ENCODE measurements at places on chromosomes 1 and 21.
A peak's percentile ranks its signal among the peaks of the same experiment; 100 is the strongest.

DNA sequence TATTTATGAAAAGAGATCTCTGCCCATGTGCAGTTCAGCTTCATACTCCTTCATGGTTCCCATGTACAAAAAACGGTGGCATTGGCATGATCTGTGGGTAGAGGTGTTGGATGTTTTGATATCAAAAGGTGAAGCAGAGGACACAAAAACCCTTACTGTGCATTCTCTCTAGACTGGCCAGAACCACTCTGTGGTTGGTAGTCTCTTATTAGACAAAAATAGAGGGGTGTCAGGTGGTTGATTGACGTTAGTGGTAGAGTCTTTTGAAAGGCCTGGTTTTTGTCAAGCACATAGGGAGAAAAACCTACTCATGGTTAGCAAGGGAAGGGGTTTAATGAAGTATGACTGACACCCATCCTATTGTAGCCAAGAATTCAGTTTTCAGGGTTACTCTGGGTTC is 400.0 kb upstream of the TMPRSS15 start:
- no peak for DNase-seq

- no peak for DNase-seq
Observed at GRCh38 chr1:81582467-81582986, 218.2 kb upstream of the ADGRL2 start.

DNA sequence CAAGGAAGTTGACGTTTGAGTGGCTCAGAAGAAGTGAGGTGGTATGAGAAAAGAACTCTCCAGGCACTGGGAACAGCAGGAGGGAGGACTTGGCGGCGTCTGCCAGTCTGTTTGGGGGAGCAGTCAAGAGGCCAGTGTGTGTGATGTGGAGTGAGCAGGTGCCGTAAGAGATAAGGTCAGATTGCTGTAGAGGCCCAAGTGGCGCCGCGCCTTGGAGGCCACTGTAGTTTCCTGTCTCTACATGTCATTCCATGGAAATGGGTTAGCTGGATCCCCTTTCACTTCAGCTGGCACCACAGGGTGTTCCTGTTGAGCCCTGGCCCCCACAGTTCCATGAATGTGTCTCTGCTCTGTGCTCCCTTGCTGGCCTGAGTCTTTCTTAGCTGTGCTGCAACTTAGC is 35.5 kb upstream of the PTPRF start:
- DNase-seq = no peak

DNA sequence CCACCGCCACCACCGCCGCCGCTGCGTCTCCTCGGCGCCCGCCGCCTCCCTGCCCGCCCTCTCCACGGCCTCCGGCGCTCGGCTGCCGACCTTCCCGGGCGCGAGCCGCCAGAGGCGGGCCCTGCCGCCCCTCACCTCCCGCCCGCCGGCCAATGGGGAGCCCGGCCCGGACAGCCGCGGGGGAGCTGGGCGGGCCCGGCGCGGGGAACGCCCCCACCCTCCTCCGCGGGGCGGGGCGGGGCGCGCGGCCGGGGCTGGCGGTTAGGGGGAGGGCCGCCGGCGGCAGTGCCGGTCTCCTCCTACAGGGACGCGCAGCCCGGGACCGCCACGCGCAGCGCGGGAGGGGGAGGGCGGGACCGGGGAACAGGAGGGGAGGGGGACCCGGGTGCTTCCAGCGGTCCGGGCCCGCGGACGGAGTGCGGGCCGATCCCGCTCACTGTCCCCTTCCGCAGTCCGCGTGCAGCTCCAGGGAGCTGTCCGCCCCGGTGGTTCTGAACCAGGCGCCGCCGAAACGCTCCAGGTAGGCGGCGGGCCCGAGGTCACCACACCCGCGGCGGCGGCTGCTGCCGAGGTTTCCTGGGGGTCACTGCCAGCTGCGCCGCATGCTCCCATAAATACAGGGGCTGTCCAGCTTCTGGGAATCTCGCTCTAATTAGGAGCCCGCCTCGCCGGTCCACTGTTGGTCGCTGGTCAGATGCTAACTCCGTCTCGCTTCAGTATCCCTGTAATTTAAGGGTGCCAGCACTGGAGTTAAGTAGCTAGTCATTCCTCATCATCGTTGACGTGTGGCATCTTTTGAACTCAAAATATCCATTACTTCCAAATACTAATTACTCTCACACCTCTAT is at the start of gene PGBD5:
PGBD5 (minus strand) TSS at position 87 of the 848 bp plus-strand sequence. CDS start 404 bp downstream, outside the sequence.
- no peak for DNase-seq

DNA sequence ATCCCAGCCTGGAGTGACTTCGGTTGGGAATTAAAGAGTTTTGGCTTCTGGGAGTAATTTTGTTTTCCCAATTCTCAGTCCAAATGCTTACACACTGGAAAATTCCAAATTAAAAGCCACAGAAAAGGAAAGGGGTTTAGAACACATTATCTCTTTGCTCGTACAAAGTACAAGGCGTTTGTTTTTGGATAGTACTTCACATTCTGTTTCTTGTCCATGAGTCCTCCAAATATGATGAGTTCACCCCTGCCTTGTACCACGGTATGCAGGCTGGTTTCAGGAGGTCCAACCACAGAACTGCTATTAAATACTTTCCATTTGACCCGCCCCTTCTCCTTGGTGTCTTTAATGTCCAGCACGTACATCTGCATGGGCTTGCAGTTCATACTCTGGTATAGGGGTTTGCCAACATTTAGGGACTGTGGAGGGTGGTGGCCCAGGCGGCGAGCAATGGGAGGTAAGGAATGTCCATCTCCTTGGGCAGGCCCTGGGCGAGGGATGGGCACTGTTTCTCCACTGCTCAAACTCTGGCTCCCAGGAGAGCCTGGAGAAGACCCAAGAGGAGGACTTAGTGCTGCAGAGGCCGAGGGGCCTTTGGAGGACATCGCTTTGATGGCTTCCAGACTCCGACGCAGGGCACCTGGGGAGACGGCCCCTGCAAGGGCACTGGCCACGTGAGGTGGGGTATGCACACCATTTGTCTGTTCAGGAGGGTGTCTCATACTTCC is 13.7 kb upstream of the CPLANE2 start:
- no peak for DNase-seq

- no peak for DNase-seq
Observed at GRCh38 chr1:200874694-200875093, 1.9 kb downstream of the GPR25 start.

DNA sequence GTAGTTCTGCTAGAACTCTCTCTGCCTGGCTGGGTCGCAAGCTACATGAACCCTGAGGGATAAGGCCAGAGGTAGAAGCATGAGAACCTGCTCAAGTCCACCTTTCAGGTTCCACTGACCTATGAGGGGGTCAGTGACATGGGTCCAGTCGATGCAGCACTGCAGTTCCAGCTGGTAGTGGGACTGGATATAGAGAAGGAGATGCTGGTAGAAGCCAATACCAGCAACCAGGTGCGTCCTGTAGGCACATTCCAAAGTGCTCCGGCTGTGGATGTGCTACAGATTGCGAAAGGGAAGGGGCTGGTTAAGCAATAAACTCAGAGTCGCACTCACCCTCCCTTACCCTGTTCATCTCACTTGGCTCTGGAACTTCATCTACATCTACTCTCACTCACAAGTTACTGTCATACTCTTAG is 5.7 kb downstream of the SMG5 start:
- DNase-seq = no peak

DNA sequence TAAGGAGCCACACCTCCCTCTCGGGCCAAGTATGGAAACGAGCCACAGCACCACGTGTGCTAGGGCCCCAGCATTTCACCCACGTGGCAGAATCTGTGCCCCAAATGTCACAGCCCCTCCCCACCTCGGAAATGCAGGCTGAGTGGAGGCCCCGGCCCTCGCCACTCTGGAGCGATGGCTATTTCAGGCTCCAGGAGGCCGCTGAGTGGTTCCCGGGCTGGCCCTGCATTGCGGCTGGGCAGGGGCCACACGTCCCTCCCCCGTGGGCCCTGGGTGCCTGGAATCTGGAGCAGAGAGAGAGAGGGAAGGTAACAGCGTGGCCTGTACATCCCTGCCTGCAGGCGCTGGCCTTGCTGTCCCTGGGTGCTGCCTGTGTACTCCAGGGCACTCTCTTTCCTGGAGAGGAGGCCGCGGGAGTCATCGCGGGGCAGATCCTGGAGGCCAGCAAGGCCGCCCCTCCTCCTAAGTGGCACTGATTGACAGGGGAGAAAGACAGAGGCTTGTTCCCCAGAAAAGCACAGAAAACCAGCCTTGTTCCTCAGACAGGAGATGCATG is 68.0 kb upstream of the TRAPPC10 start:
- no peak for DNase-seq

DNA sequence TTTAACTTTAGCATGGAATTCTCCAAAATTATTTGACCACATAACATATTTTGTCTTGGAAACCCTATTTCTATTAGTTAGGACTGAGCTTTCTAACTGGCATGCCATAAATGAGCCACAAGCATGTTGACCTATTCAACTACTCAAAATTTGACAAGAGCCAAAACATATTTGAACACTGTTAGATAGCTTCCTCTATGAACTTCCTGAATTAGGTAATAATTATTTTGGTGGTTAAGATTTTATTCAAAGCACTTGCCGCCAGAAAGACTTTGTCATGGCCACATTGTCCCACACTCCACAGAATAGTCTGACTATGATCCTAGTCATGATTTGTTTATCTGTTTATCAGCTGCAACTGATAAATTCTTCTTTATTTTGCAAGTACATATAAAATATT is 23.1 kb upstream of the CTPS1 start:
- no peak for DNase-seq

DNA sequence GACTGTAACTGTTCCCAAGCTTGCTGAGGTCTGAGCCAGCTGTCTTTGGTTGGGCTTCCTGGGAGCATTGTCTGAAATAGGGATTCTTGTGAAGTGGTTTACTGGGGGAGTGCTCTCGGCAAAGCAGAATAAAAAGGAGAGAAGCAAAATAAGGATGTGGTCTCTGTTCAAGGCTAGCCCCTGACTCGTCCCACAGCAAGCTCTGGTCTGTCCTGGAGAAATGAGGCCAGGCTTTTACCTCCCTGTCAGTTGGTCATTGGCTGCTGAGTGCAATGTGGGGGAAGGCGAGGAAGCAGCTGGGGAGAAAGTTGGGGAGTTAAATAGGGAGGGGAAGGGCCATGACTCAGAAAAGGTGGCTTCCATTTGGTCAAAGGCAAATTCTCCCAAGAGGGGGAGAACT is 303.9 kb upstream of the DUSP10 start:
- DNase-seq = no peak

GRCh38 chr1:219537223-219537631 is 75.7 kb downstream of the ZC3H11B start:
- no peak for DNase-seq

DNA sequence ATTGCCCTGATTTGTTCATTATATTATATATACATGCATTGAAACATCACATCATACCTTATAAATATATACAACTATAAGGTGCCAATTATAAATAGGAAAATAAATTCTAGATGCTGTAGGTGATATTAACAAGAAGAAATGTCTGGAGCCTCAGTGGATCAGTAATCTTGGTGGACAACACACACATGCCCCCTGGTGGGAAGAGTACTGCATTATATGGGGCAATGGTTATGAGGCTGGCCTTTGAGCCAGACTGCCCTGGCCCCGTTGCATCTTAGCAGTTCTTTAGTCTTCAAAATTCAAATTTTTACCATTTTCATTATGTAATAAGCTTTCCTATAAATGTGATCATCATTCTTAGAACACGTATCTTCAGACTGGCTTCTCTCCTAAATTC is 335.0 kb upstream of the GREM2 start:
- no peak for DNase-seq

- DNase-seq = no peak
Observed at GRCh38 chr1:220438741-220439140, 89.2 kb upstream of the MARK1 start.

GRCh38 chr1:66468722-66469121 is 65.2 kb upstream of the SGIP1 start:
- no peak for DNase-seq

DNA sequence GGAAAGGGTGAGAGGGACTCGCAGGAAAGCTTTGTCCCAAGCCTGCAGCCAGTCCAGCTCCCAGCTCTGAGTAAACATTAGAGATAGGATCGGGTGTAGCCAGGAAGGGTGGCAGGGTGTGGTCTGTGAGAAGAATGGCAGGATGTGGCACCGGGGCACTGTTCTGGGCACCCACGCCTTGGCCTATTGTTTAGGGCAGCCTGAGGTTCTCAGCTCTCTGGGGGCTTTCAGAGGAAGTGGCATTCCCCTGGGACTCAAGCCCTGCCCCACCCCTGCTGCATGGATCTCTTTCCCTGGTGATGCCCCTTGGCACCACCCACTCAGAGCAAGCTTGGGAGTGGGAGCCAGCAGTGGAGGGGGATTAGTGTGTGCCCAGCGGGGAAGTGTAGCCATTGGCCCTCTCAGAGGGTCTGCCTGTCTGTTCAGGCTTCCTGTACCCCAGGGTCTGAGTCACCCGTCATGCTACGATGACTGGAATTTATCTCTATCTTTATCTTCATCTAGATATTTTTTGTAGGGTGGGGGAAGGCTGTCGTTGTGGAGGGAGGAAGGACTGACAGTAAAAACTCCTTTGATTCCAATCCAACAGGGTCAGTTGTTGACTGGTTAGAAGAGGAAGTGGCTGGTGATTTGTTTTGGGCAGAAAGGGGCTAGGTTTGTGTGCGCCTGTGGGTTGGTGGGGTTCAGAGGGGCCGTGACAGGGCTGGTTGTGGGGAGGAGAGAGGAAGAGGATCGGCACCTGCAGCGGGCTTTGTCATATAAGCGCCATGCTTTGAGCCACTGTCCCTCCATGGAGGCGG is 31.6 kb downstream of the SOX13 start:
- DNase-seq = no peak

- no peak for DNase-seq
Observed at GRCh38 chr1:7962636-7963377, 1.3 kb downstream of the PARK7 start.

GRCh38 chr1:94940738-94941137 is 13.8 kb upstream of the CNN3 start:
- DNase-seq = no peak

- no peak for DNase-seq
Observed at GRCh38 chr1:59310549-59311250, 13.8 kb downstream of the FGGY start.

GRCh38 chr1:160400223-160400645 is at the start of gene VANGL2:
TSS of gene VANGL2 (plus strand) at chr1:160400564. CDS start at chr1:160415838, 15,274 bp downstream.
- DNase-seq = peak; percentile 18

DNA sequence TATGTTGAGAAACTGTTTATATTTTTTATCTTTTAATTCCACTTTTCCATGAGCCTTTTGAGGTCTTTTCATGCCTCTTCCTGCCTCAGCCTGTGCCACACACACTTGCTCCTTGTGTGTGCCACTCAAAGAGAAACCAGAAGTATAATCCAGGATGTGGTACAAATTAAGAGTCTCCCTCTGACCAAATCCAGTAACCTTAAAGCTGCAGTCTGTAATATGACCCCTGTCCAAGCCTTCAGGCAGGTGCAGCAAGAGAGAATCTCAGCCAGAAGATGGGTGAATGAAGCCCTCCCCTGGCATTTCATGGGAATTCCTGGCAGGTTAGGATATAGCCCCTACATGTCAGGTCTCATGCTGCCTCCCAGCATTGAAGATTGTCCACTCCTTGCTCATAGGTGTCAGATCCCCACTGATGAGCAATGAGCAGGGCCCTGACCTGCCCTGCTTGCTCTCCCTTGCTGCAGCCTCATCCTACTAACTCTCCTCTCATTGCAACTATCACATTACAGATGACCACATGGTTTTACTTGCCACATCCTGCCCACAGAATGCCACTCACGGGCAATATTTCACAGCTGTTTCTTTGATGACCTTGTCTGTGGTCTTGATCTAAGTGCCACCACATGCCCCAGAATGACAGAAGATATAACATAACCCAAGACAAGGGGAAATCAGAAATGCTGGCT is 169.3 kb downstream of the SEC16B start:
- no peak for DNase-seq

- no peak for DNase-seq
Observed at GRCh38 chr21:17492415-17493168, 20.3 kb upstream of the CXADR start.

Measured in stimulated activated CD4-positive, alpha-beta T cell treated with anti-CD3 and anti-CD28 coated beads, Interleukin-1b, Interleukin-23, amount 100 ng/mL, for 1 hour (primary cell).